ENCODE measurements at places on chromosomes 6 and 20.

DNA sequence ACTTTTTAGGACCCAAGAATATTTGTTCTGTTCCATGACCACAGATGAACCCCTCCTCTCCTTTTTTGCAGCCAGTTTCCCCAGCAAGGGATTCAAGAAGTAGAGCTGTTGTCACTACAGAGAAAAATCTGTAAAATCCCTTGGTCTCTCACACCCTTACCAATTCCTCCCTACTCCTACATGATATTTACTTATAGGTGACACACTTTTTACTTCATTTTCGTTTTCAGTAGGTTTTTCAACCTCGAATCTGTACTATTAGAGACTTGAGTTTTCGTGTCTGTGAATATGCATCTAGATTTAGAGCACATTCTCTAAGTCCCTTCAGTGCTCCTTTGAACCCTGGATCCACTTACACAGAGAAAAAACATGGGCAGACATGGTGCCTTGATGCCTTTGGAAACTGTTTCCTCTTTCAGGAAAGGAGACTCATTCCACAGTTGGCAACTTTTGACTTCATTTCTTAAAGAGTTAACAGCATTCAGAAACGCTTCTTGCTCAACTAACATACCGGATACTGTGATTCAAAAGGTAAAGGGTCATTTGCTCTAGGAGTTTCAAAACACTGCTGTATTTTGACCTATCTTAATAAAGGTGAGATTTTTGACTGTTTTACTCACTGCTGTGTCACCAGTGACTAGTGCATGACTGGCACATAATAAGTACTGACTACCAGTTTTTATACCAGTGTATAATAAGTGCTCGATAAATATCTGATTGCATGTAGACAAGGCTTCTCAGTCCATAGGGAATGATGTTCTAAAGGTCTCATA, 50.6 kb downstream of the LAMA4 start:
- H3K4me1 ChIP-seq, result peaks cover 16% of the 10 kb centered on the region
- DNase-seq, result no peak
- no peak overlapping the region for H3K4me3 ChIP-seq
- peak overlapping the region; percentile 64 for H3K27ac ChIP-seq
- no peaks in the 10 kb centered on the region for H3K36me3 ChIP-seq

GRCh38 chr6:153104220-153104619, 26.9 kb downstream of the RGS17 start:
- no peaks in the 10 kb centered on the region for H3K4me1 ChIP-seq
- H3K36me3 ChIP-seq, result no peaks in the 10 kb centered on the region
- H3K4me3 ChIP-seq, result no peak overlapping the region
- peak overlapping the region; percentile 46 for H3K27ac ChIP-seq
- no peak for DNase-seq

DNA sequence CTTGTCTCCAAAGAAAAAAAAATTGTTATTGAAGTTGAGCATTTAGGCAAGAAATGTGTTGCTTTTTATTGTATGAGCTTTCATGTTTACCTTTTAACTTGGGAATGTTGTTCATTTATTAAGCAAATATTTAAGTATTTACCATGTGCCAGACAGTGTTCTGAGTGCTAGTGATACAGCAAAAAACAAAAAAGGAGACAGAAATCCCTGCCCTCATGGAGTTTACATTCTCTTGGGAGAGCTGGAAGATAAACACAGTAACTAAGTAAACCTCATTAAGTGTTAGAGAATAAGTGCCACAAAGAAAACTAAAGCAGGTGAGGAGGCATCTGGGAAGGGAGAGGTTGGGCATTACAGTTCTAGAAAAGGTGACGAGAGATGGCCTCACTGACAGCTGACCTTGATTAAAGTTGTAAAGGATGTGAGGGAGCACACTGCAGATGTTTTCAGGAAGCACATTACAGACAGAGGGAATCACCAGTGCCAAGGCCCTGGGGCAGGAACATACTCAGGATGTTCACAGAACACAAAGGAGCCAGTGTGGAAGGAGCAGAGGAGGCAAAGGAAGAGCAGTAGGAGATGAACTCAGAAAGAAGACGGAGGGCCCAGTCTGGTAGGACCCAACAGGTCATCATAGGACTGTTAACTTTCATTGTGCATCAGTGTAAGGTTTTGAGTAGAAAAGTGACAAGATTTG, 33.5 kb downstream of the XRN2 start:
- peaks cover 95% of the 10 kb centered on the region for H3K36me3 ChIP-seq
- no peak overlapping the region for H3K27ac ChIP-seq
- no peak overlapping the region for H3K4me3 ChIP-seq
- no peaks in the 10 kb centered on the region for H3K27me3 ChIP-seq

DNA sequence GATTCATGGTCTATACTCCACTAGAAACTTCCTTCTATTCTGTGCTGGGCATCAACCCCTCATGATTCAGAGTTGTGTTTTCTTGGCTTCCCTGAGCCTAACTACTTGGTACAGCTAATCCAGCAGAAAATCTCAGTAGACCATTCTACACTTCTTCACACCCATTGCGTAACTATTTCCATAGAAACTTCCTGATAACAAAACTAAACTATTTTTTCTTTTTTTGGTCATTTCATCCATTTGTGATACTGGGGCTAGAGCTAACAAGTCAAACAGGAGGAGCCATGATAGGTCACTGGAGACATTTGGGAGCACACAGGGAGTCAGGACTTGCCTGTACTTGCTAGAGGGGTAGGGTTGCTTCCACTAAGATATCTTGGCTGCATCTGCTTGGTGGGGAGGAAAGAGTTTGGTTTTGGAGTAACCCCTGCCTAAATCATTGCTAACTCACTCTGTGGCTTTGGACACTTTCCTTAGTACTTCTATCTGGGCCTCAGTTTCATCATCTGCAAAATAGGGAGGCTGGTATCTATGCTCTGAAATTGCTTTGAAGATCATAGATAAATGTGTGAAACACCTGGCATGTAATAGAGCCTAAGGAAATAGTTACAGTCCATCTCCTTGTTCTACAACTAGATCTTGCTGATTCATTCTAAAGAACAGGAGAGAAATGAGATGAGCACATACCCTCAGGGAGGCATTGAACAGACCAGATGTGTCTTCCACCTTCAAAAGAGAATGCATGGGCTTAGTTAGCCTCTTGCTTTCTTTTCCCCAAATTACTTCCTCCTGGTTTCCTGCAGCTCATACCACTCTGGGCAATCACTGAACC, 127.9 kb upstream of the ADGRF1 start:
- no peak overlapping the region for H3K4me3 ChIP-seq
- no peaks in the 10 kb centered on the region for H3K36me3 ChIP-seq
- H3K27ac ChIP-seq, result no peak overlapping the region
- no peaks in the 10 kb centered on the region for H3K27me3 ChIP-seq

DNA sequence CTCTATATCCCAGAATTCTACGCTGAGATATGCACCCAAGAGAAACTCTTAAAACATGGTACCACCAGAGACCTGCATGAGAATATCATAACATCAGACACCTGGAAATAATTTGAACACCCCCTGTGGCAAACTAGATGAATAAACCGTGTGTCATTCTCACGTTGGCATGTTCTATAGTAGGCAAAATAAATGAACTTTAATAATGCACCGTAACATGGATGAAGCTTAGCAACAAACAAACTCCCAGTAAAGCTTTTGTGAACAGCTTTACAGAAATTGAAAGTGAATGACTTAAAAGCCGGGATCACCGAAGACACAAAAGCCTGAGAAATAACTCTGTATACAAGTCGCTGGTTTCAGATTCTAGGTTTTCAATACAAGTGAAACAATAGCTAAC, 1166.8 kb upstream of the CITED2 start:
- no peaks in the 10 kb centered on the region for H3K27me3 ChIP-seq
- peaks cover 34% of the 10 kb centered on the region for H3K4me1 ChIP-seq
- H3K36me3 ChIP-seq, result no peaks in the 10 kb centered on the region

GRCh38 chr6:53227847-53228246, 79.2 kb upstream of the GCM1 start:
- no peak overlapping the region for H3K27ac ChIP-seq
- no peaks in the 10 kb centered on the region for H3K27me3 ChIP-seq
- DNase-seq, result no peak

DNA sequence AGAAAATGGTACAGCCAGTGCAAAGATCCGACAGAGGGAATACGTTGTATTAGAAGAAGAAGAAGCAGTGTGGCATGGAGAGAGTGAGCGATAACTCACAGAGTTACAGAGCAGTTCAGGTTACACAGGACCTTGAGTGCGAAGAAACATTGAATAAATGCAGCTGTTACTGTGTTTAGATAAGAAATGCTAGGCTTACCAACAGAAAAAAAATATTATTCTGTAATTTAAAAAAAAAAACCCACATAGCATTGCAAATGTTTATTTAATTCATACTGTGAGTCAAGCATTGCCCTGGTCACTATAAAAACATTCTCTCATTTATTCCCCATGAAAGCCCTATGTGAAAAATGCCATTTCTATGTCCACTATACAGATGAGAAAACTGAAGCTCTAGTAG, 373.4 kb upstream of the EPHA7 start:
- no peaks in the 10 kb centered on the region for H3K27me3 ChIP-seq
- no peak overlapping the region for H3K4me3 ChIP-seq
- H3K27ac ChIP-seq, result no peak overlapping the region
- H3K4me1 ChIP-seq, result no peaks in the 10 kb centered on the region

- H3K27ac ChIP-seq, result no peak overlapping the region
- no peak overlapping the region for H3K4me3 ChIP-seq
- no peaks in the 10 kb centered on the region for H3K4me1 ChIP-seq
- H3K36me3 ChIP-seq, result no peaks in the 10 kb centered on the region
Observed at GRCh38 chr20:54256202-54256601, 48.3 kb downstream of the PFDN4 start.

DNA sequence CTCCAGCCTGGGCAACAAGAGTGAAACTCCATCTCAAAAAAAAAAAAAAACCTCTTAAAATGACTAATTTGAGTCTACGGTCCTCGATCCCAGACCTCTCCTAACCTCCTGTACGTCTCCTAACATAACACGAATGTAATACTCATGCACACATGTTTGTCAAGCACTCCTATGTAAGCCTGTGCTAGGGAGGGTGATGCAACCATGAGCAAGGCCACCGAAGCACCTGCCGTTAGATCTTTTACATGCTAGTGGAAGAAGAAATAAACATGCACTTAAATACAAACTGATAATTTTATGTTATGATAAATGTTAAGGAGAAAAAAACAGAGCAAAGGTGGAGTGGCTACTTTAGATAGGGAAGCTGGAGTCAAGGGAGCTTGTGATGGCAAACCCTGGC, 72.3 kb upstream of the BEND3 start:
- no peak for DNase-seq
- no peaks in the 10 kb centered on the region for H3K4me1 ChIP-seq
- no peaks in the 10 kb centered on the region for H3K27me3 ChIP-seq
- H3K4me3 ChIP-seq, result no peak overlapping the region
- peaks cover 9% of the 10 kb centered on the region for H3K36me3 ChIP-seq

GRCh38 chr6:55953335-55953734, 77.9 kb upstream of the BMP5 start:
- no peak overlapping the region for H3K27ac ChIP-seq
- no peak for DNase-seq
- no peaks in the 10 kb centered on the region for H3K36me3 ChIP-seq
- no peak overlapping the region for H3K4me3 ChIP-seq

DNA sequence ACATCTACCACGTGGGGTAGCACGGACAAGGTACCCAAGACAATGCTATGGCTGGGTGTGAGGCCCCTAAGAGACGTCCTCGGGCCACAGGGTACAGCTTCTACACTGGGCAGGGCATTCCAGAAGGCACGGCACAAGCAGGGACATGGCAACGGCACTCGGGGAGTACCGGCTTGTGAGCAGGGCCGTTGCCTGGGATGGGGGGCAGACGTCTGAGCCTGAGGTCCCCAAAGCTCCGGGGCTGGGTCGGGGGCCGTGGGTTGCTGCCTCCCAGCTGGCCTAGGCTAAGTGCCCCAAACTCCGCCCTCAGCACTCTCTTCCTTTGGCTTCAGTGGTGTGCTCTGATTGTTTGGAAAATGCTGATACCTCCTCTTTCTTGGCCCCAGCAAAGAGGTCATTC, 110.6 kb downstream of the SULF2 start:
- no peaks in the 10 kb centered on the region for H3K4me1 ChIP-seq
- no peak overlapping the region for H3K27ac ChIP-seq
- H3K27me3 ChIP-seq, result no peaks in the 10 kb centered on the region
- no peak overlapping the region for H3K4me3 ChIP-seq
- DNase-seq, result peak; percentile 60
- peaks cover 47% of the 10 kb centered on the region for H3K36me3 ChIP-seq

Measured in tibial artery (tissue), 4 donors.